ENCODE measurements at places on chromosomes 3 and 15. TPM values are rescaled to one million over a fixed set of nuclear protein-coding genes. Genes with fewer than 3 reads are reported as not detected.

MKRN3 gene
- polyA plus RNA-seq, result 1.5 TPM

ISY1 gene
- 14.9 TPM for polyA plus RNA-seq

ALDH1A2 gene
- 0.27 TPM for polyA plus RNA-seq

CCR8 gene
- polyA plus RNA-seq, result 0.06 TPM

FBXW12 gene
- not detected for polyA plus RNA-seq

SUSD5 gene
- 0.16 TPM for polyA plus RNA-seq

MYL3 gene
- polyA plus RNA-seq, result 0.87 TPM

SNAPC5 gene
- polyA plus RNA-seq, result 25.1 TPM

ISLR gene
- 2.3 TPM for polyA plus RNA-seq

UNC45A gene
- polyA plus RNA-seq, result 47.9 TPM

CACNA2D3 gene
- 1.8 TPM for polyA plus RNA-seq

CYP1A2 gene
- polyA plus RNA-seq, result 0.06 TPM

CACNA2D2 gene
- polyA plus RNA-seq, result 0.31 TPM

ENTPD3 gene
- polyA plus RNA-seq, result 4.0 TPM

CAMKV gene
- not detected for polyA plus RNA-seq

STRA6 gene
- polyA plus RNA-seq, result 0.65 TPM

CSPG5 gene
- polyA plus RNA-seq, result 0.40 TPM

NOX5 gene
- polyA plus RNA-seq, result 0.26 TPM

ZIC1 gene
- not detected for polyA plus RNA-seq

TMEM62 gene
- polyA plus RNA-seq, result 7.6 TPM

UCN2 gene
- polyA plus RNA-seq, result 7.2 TPM

C3orf49 gene
- not detected for polyA plus RNA-seq

ZNF80 gene
- polyA plus RNA-seq, result not detected

PLSCR2 gene
- not detected for polyA plus RNA-seq

CCNB2 gene
- polyA plus RNA-seq, result 5.9 TPM

MST1R gene
- 23.6 TPM for polyA plus RNA-seq

PPM1L gene
- 3.0 TPM for polyA plus RNA-seq

ZPLD1 gene
- polyA plus RNA-seq, result not detected

MLF1 gene
- polyA plus RNA-seq, result 2.4 TPM

KBTBD13 gene
- not detected for polyA plus RNA-seq

ACAD11 gene
- 8.4 TPM for polyA plus RNA-seq

CISH gene
- 5.5 TPM for polyA plus RNA-seq

HIGD2B gene
- not detected for polyA plus RNA-seq

CFAP91 gene
- polyA plus RNA-seq, result 0.45 TPM

CCR9 gene
- not detected for polyA plus RNA-seq

DOCK3 gene
- 2.8 TPM for polyA plus RNA-seq

SNTN gene
- not detected for polyA plus RNA-seq

CHRD gene
- polyA plus RNA-seq, result 2.2 TPM

FANCD2OS gene
- polyA plus RNA-seq, result not detected

WDR49 gene
- 0.18 TPM for polyA plus RNA-seq

SMAD6 gene
- 1.6 TPM for polyA plus RNA-seq

UROC1 gene
- polyA plus RNA-seq, result not detected

STXBP5L gene
- polyA plus RNA-seq, result 0.08 TPM

GABRB3 gene
- polyA plus RNA-seq, result 0.08 TPM

SHQ1 gene
- 6.9 TPM for polyA plus RNA-seq

GREM1 gene
- 6.9 TPM for polyA plus RNA-seq

ECE2 gene
- not detected for polyA plus RNA-seq

MKRN2OS gene
- polyA plus RNA-seq, result 9.0 TPM

SPINK8 gene
- 1.2 TPM for polyA plus RNA-seq

ARPP21 gene
- not detected for polyA plus RNA-seq

PLAAT1 gene
- 6.3 TPM for polyA plus RNA-seq

STAC gene
- 0.20 TPM for polyA plus RNA-seq

TRIM42 gene
- polyA plus RNA-seq, result not detected

SCAMP5 gene
- polyA plus RNA-seq, result 0.41 TPM

GOLGA6B gene
- polyA plus RNA-seq, result not detected

MYZAP gene
- 38.2 TPM for polyA plus RNA-seq

TRA2B gene
- 56.6 TPM for polyA plus RNA-seq

IL5RA gene
- polyA plus RNA-seq, result not detected
